ENCODE measurements at places on chromosomes 5 and 9. TPM values are rescaled to one million over a fixed set of nuclear protein-coding genes. Genes with fewer than 3 reads are reported as not detected.

ADAMTS12 gene
- total RNA-seq: 0.10 TPM

LCP2 gene
- total RNA-seq: 9.4 TPM

EMB gene
- 0.30 TPM for total RNA-seq

BRINP1 gene
- 0.40 TPM for total RNA-seq

SPATA31C1 gene
- total RNA-seq: not detected

INSL6 gene
- total RNA-seq: not detected

CNTNAP3 gene
- total RNA-seq: 3.3 TPM

BARHL1 gene
- total RNA-seq: not detected

GRIN1 gene
- total RNA-seq: not detected

ATOSB gene
- 43.8 TPM for total RNA-seq

TPPP gene
- 0.07 TPM for total RNA-seq

PALM2AKAP2 gene
- 0.05 TPM for total RNA-seq

KIF27 gene
- 0.73 TPM for total RNA-seq

SUSD3 gene
- 0.10 TPM for total RNA-seq

IFNB1 gene
- 0.13 TPM for total RNA-seq

OBP2B gene
- total RNA-seq: not detected

FAM151B gene
- total RNA-seq: 3.5 TPM

SLC27A6 gene
- not detected for total RNA-seq

PRRX2 gene
- total RNA-seq: 0.20 TPM

SMARCA2 gene
- total RNA-seq: 31.9 TPM

DRD1 gene
- total RNA-seq: not detected

PPP2R2B gene
- 0.27 TPM for total RNA-seq

All from mammary microvascular endothelial cell (primary cell).